ENCODE measurements at places on chromosomes 7 and 10. TPM values are rescaled to one million over a fixed set of nuclear protein-coding genes. Genes with fewer than 3 reads are reported as not detected.

GRCh38 chr7:127769696-127770400 is 117.9 kb downstream of the SND1 start:
- DNase-seq = no peak

- no peak for DNase-seq
Measured at GRCh38 chr10:15333909-15334649, 37.0 kb downstream of the FAM171A1 start.

DNA sequence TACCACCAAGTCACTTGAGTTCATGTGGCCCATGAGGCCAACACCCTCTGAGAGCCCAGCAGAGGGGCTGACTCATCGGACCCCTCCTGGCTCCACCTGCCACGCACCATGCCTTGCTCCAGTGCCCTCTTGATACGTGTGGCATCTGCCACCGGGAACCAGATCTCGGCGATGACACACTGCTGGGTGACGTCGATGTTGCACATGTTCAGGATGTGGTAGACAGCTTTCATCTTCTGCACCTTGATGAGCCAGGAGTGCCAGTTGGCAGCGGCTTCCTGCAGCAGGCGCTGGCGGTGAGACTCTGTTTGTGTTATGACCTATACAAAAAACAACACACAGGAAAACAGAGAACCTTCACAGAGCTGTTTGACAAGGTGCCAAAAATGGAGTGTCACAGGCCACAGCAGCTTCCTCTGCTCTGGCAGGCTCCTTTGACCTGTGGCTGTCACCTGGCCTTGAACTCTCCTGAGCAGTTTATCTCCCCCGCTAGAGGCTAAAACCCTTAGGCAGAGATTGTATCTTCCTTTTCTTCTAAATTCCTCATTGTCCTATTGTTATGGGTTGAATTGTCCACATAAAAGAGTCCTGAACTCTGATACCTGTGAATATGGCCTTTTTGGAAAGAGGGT is 45.2 kb upstream of the TMEM213 start:
- peak; percentile 97 for DNase-seq

The UCMA gene
- not detected for total RNA-seq

DNA sequence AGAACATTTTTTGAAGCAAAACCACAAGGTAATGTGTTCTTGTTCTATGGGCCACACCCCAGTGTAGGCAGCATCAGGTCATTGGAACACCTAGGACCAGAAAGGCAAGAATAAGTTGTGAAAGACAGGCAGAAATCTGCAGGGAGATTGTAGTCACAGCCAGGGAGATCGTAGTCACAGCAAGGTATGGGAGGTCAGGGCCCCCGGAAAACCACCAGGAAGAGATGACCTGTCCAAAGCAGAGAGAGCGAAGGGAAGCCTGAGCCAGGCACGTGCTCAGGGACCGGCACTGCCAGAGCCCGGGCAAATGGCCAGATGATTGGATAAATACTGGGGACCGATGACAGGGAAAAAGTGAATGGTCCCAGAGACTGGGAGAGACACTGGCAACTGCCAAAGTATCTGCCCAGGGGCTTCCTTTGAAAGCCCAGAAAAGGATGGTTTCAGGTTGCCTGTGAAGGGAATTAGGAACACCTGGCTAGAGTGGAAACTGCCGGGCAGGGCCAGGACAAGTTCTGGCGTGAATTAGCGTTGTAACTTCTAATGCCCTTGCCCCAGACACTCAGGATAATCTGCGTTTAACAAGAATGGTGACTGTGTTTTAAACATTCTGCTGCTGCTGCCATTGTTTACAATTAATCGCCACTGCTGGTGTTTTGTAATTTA is 3.9 kb upstream of the NOBOX start:
- no peak for DNase-seq

The GRM8 gene
- total RNA-seq = not detected

The STEAP1B gene
- not detected for total RNA-seq

The SHTN1 gene
- total RNA-seq = not detected

GRCh38 chr7:825386-825785 is 6.9 kb upstream of the SUN1 start:
- no peak for DNase-seq

DNA sequence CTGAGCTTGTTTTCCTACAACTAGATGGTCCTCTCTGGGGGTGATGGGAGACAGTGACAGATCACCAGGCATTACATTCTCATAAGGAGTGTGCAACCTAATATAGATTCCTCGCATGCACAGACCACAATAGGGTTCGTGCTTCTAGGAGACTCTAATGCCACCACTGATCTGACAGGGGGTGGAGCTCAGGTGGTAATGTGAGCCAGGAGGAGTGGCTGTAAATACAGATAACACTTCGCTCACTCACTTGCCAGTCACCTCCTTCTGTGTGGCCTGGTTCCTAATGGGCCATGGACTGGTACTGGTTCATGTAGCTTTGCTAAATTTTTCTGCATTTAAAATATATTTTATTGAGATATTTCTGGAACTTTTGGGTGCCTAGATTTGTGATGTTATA is 202.3 kb upstream of the ZNF32 start:
- DNase-seq = no peak

- DNase-seq = no peak
Measured at GRCh38 chr7:133434246-133434865, 181.5 kb downstream of the EXOC4 start.

- no peak for DNase-seq
Measured at GRCh38 chr10:74543276-74543675, 283.1 kb upstream of the KAT6B start.

DNA sequence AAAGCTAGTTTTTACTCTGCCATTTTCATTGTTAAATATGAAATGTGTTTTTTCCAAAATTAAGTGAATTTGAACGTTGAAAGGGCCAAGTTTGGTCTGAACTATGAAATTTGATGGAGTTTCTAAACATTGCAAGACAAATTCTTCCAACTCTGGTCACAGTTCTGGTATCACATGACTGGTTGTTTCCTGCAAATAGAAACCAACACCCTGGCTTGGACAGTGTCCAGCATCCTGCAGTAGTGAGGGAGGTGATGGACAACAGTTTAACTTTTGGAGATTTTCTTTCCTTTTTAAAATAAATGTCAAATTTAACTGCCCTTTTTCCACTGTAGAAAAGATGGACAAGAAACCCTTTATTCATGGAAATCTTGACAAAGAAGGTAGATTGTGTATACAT is 54.8 kb upstream of the AGBL3 start:
- DNase-seq = no peak

The CPA4 gene
- not detected for total RNA-seq

DNA sequence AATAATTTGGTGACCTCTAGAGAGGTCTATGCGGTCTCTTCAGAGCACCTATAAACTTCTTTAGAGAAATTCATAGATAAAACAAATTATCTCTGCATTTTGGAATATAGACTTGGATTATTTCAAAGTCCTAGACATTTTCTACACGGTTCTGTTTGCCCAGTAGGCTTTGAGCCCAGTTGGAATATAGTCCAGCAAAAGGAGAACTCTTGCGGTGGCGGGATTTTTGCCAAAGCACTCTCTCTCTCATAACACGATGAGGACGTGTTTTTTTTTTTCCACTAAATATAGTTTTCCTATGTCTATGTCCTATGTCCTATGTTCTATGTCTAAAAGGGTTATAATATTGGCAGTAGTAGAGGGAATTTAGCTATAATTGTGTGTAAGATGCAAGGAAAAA is 164.9 kb upstream of the AGR3 start:
- DNase-seq = no peak

- no peak for DNase-seq
Measured at GRCh38 chr7:29328045-29328444, 133.5 kb downstream of the CHN2 start.

The STRIP2 gene
- total RNA-seq = 19.0 TPM

The CFTR gene
- total RNA-seq = not detected

DNA sequence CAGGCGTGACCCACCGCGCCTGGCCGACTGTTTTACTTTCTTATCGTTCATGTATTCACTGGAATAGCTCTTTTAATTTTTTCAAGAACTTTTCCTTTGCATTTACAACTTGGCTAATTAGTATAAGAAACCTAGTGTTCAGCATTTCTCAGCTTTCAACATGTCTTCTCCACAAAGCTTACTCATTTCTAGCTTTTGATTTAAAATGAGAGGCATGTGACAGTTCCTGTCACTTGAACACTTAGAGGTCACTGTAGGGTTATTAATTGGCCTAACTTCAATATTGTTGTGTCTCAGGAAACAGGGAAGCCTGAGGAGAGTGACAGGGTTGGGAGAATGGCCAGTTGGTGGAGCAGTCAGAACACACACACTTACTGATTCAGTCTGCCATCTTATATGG is 125.1 kb upstream of the GPR22 start:
- DNase-seq = no peak

- no peak for DNase-seq
Measured at GRCh38 chr10:1311726-1312125, 255.5 kb downstream of the WDR37 start.

DNA sequence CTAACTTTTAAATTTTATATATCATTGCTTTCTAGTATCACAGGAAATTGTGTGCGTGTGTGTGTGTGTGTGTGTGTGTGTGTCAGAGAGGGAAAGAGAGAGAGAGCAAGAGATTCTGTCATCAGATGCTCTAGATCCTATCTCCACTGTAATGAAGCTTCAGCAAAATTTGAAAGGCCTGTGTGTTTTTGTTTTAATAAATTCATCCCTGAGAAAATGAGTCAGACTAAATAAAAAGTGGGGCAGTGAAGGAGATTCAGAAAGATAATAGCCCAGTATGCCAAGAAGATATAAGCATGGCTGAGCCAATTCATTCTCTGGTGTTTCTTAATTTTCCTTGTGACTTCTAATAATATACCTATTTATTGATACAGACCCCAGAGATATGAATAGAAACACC is 184.2 kb upstream of the TMEM196 start:
- no peak for DNase-seq

The ADARB2 gene
- not detected for total RNA-seq

DNA sequence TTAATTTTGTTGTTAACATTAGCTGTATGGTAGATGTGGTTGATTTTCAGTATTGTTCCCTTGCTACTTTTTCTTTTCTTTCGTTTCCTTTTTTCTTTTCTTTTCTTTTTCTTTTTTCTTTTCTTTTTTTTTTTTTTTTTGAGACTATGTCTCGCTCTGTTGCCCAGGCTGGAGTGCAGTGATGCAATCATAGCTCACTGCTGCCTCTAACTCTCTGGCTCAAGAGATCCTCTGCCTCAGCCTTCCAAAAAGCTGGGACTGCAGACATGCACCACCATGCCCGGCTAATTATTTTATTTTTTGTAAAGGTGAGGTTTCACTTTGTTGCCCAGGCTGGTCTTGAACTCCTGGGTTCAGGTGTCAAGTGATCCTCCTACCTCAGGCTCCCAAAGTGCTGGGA is 14.4 kb downstream of the SLC26A3 start:
- DNase-seq = no peak

The NPC1L1 gene
- not detected for total RNA-seq

DNA sequence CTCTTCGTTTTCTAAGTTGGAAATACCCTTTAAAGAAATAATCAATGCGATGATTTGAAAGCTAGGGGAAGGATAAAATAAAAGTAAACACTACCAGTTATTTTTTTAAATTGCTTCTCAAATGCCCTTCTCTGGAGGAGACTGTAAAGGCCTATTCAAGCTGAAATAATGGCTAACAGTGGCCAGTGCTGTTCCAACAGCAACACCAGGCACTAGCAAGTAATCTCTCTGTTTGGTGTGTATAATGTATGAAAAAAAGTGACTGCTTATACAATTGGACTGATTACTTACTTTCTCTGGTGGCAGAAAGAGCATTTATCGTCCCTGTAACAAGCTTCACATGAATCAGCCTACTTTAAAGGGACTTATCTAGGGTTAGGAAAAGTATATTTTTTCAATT is 102.7 kb downstream of the CSTF2T start:
- DNase-seq = no peak

- no peak for DNase-seq
Measured at GRCh38 chr10:34484164-34484563, 330.9 kb downstream of the PARD3 start.

GRCh38 chr10:104299031-104299904 is 30.3 kb downstream of the GSTO2 start:
- no peak for DNase-seq

DNA sequence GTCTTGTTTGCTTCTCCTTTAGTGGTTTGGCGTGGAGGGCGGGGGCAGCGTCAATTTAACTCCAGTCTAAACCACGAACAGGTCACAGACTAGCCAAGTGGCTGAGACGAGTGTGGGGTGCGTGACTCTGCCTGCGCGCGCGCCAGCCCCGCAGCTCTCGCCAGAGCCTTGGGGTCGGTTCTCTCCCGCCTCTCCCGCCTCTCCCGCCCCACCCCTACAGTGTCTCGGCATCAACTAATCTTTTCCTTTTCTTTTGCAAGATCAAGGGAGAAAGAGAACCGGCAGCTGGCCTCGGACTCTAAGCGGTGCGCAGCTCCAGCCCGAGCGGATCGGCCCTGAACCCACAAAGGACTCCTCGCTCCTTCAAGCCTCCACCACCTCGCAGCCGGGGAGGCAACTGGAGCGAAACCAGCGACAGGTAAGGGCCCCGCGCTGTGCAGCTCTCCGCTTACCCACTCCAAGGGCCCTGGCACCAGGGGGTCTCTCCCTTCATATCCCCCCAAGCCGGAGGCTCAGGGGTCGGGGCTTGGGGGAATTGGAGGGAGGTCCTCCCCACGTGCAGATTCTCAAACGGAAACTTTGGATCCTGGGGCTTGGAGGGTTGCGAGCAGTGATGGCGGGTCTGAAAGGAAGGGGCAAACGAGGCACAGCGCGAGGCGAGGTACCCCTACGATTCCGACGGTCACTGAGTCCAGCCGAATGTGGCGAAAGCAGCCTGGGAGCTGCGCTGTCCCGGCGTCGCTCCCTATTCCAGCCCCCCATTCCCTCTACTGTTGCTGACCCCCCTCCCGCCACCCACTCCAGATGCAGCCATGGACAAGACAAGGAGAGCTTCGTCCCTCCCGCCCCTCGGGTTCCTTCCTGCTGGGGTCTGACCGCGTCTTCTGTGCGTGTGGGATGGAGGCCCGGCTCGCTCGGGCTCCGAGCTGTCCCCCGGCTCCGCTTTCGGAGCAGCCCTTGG is 829 bp downstream of the CHRM2 start:
- no peak for DNase-seq

GRCh38 chr10:100223879-100224278 is 5.5 kb downstream of the CHUK start:
- no peak for DNase-seq

DNA sequence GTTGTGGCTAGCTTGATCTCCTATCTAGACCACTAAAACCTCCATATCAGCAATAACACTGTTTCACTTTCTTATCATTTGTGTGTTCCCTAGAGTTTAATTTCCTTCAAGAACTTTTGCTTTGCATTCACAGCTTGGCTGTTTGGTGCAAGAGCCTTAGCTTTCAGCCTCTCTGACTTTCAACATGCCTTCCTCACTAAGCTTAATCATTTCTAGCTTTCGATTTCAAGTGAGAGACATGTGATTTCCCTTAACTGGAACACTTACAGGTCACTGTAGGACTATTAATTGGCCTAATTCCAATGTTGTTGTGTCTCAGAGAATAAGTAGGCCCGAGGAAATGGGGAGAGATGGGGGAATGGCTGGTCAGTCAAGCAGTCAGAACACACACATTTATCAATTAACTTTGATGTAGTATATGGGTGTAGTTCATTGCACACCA is 10.6 kb upstream of the BPGM start:
- DNase-seq = no peak

GRCh38 chr7:91064938-91065337 is 199.3 kb upstream of the FZD1 start:
- no peak for DNase-seq

The CALML3 gene
- not detected for total RNA-seq
